ENCODE measurements at places on chromosomes 3 and 15. TPM values are rescaled to one million over a fixed set of nuclear protein-coding genes. Genes with fewer than 3 reads are reported as not detected.
A peak's percentile ranks its signal among the peaks of the same experiment; 100 is the strongest.

TIMP4 gene
- total RNA-seq: 0.52 TPM

SPINK8 gene
- total RNA-seq: not detected

DNA sequence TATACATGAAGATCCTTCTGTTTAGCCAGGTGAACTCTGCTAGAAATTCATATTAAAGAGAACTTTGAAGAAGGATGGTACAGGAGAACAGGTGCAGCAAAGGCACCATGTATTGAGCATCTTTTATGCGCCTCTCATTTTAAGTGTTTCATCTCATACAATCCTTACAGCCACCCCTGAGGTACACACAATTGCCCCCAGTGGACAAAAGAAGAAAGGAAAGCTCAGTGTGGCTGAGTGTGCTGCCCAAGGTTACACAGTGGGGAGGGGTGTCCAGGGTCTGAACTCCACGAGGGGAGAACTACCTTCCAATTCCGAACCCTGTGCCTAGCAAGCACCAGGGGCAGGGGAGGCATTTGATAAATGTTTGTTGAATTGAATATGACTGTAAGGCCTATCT lies 98.6 kb downstream of the MECOM start:
- no peak for DNase-seq

GRCh38 chr15:101452572-101452971 lies 36.9 kb downstream of the PCSK6 start:
- no peak for DNase-seq

POLQ gene
- total RNA-seq: 5.4 TPM

- peak; percentile 71 for DNase-seq
These were observed 171.9 kb downstream of the FMN1 start for GRCh38 chr15:33022629-33023028.

GRCh38 chr3:15326037-15326436 lies 6.3 kb downstream of the SH3BP5 start:
- no peak for DNase-seq

DNA sequence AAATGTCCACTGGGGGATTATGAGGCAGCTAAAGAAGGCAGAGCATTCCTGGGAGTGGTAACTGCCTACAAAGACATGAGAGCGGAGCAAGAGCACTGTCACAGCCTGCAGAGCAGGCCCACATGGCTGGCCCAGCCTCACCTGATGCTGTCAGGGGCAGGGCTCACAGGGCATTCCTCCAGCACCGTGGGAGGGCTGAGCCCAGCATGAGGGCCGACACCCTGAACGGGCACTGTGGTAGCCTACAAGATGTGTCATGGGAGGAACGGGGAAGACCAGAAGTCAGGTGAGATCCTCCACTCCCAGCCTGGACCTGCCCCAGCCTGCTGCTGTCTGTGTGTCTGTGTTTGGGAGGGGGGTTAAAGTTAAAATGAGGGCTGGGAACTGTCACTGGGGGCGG lies 30.1 kb downstream of the CCDC12 start:
- DNase-seq: no peak

DNA sequence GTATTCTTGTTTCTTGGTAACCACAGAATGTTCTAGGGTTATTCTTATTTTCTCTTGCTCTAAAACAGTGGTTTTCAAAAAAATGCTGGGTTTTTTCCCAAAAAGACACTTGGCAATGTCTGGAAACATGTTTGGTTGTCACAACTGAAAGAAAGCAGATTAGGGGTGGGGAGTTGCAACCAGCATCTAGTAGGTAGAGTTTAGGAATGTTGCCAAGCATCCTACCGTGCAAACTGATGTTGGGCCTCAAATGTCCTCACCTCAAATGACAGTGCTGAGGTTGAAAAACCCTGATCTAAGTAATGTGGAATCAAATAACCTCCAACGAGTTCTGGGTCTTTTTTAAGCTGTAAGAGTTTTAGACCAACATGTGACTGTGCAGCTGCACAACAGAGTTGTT lies 270.5 kb upstream of the STT3B start:
- no peak for DNase-seq

- DNase-seq: no peak
These were observed 651 bp downstream of the PLSCR2 start for GRCh38 chr3:146468671-146469149.

PSMD6 gene
- 102 TPM for total RNA-seq

SSUH2 gene
- total RNA-seq: 0.06 TPM

GRCh38 chr15:42784705-42785104 lies 47.8 kb upstream of the CDAN1 start:
- DNase-seq: no peak

AHSG gene
- not detected for total RNA-seq

CCR1 gene
- 0.35 TPM for total RNA-seq

GRCh38 chr3:39350714-39351113 lies 21.2 kb downstream of the CCR8 start:
- no peak for DNase-seq

GRCh38 chr3:14320219-14320618 lies 82.2 kb upstream of the SLC6A6 start:
- no peak for DNase-seq

DNA sequence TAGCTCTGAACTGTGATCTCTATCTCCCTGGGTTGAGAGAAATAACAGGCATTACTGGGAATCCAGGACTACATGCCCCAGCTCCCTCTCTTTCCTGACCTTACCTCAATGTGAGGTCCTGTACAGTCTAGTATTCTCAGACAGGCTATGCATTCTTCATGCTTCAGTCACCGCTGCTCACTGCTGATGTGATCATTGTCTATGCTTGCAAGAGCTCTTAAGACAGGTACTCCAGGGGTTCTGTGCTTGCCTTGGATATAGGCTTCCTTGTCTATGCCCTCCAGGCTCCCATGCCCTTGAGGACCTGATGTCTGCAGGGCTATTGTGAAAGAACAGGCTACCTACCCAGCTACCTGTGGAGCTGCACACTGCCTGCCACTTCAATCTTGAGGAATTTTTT lies 183.6 kb downstream of the MBNL1 start:
- no peak for DNase-seq

DNA sequence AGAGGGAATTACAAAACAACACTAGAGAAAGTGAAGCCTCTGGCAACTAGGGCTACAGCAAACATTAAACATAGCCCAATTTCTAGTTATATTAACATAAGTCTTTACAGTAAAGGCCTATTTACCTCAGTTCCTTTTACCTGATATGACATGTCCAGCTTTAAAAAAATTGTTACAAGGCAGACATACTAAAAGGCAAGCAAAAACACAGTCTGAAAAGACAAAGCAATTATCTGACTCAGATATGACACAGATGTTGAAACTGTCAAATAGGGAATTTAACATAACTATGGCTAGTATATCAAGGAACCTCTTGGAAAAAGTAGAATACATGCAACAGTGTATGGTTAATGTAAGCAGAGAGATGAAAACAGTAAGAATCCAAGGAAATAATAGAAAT lies 238.6 kb downstream of the RAP2B start:
- DNase-seq: no peak

DCLK3 gene
- total RNA-seq: not detected

NUDT16 gene
- total RNA-seq: 9.0 TPM

DNASE1L3 gene
- not detected for total RNA-seq

DNA sequence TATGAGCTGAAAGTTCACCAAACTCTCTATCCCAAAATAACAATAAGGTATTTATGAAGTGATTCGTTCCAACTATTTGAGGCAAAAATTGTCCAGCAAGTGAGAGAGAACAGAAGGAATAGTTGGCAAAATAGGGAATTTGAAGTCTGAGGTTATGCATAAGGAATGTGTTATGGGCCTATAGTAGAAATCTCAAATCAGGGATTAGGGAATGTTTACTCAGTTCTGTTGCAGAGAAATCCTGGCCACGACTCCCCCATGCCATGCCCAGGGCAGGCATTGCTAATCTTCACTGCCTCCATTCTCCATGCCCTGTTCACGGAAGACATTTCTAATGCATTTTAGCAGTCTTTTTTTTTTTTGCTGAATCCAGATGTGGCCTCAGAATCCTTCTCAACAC lies 58.6 kb downstream of the FLNB start:
- DNase-seq: peak; percentile 33

DNA sequence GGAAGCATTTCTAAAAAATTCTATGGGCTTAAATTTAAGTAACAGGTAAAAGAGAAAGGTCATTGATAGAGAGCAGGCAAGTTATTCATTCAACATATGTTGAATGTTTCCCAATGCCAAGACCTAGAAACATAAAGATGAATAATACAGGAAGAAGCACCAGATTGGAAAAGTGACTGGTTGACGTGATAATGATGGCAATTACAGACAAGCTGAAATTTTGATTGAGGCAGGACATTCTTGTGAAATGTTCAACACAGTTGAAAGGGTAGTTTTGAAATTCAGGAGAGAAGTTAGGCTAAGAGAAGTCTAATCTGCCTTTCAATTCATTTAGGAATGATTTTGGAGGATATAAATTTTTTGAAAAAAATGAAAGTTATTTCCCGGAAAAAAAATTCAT lies 536.3 kb upstream of the NAALADL2 start:
- DNase-seq: no peak

GRCh38 chr15:96160800-96161199 lies 169.7 kb upstream of the NR2F2 start:
- DNase-seq: no peak

DNA sequence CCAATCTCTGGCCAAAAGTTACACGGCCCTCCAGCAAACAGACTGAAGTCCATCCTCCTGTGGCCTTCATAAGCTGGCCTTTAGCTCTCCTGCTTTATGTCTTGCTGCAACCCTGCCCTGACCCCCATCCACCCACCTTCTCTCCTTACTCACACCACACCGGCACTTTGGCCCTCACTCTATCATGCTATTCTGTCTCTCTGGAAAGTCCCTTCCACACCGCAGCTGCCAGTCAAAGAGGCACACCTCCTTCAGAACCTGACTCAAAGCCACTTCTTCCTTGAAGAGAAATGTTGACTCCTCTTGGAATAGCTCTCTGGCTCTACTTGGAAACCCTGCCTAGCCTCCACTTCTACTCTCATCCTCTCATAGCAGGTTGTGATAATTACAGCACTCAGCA lies 4.5 kb downstream of the GPR156 start:
- no peak for DNase-seq

FAM3D gene
- 0.17 TPM for total RNA-seq

SCN5A gene
- total RNA-seq: 3.0 TPM

CAV3 gene
- total RNA-seq: not detected

DNA sequence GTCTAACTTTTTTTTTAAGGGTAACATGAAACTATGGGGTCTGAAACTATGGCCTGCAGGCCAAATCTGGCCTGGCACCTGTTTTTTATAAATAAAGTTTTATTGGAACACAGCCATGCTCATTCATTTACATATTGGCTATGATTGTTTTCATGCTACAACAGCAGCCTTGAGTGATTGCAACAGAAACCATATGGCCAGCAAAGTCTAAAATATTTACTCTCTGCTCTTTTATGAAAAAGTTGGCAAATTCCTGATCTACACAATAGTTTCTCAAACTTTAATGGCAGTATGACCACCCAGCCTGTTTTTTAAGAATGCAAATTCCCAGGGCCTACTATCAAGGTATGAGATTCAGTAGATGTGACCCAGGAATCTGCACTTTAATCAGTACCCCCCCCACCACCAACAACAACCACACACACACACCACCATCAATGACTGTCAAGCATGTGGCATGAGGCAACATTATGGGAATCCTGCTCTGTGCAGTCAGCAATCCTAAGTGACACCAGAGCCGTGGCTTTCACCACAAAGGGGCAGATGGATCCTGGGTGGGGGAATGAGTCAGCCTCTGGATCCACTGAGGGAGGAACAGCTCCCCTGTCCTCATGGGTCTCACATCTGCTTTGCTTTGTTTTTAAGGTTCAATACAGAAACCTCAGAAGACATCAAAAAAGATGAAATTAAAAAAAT lies 142.8 kb downstream of the NTRK3 start:
- peak; percentile 12 for DNase-seq

- DNase-seq: no peak
These were observed 1.5 kb upstream of the ISLR start for GRCh38 chr15:74171965-74172541.

SCAANT1 gene
- total RNA-seq: not detected

DNA sequence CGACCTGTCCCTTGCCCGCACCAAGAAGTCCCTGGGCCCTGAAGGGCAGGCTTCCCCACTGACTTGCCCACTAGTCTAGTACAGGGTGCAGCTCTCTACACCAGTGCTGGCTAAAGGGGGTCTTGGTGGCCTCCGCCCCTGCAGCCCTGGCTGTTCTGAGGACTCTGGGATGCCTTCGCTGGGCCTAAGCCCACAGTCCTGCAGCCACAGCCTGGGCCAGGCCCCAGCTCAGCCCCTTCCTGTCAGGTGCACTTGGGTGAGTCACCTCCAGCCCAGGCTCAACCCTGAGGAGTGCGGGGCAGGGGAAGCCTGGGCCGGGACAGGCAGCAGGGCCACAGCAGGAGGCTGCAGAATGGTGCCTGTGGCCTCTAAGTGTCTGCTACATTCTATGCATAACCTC lies 971 bp downstream of the C3orf22 start:
- DNase-seq: no peak

TLNRD1 gene
- total RNA-seq: 2.7 TPM

ANKRD63 gene
- 0.37 TPM for total RNA-seq

GOLGA8G gene
- total RNA-seq: 0.16 TPM

ADCY5 gene
- total RNA-seq: 0.85 TPM

ANO10 gene
- total RNA-seq: 20.0 TPM

- DNase-seq: peak; percentile 30
These were observed 8.9 kb upstream of the SUCNR1 start for GRCh38 chr3:151864423-151865101.

- DNase-seq: peak; percentile 79
These were observed at the start of gene RTP4 for GRCh38 chr3:187368251-187369088. RTP4 (plus strand) TSS chr3:187368385; CDS start chr3:187368442, 57 bp downstream.

TMEM62 gene
- 18.0 TPM for total RNA-seq

DNA sequence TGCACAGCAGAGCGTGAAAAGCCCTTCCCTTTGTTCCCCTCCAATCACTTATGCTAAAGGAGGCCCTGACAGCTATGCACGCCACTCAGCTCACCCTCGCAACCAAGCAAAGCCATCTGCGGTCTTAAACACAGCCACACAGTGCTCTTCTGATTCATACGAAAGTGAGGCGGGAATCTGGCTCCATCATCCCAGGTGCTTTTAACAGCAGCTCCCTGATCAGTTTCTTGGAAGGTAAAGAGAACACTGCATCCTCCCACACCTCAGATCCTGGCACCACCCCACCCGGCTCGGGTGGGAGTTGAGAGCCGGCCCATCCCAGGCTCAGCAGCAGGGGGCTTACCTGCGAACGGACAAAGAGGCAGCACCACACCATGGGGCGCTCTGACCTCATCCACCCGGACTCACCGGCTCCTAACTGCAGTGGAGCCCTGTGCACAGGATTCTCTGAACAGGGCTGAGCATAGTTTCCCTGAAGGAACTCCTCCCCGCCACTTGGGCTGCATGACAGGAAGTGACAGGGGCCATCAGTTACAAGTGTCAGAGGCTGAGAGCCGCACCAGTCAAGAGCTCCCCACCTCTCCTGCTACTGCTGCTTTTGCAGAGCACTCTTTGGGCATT lies 114.3 kb upstream of the ARHGEF3 start:
- no peak for DNase-seq
